Right atrium auricular region (tissue), 2 donors: ENCODE measurements at places on chromosomes 6 and 20. TPM values are rescaled to one million over a fixed set of nuclear protein-coding genes. Genes with fewer than 3 reads are reported as not detected.

GPLD1 gene
- total RNA-seq = 0.33 TPM

ID4 gene
- 19.0 TPM for total RNA-seq

ENPP4 gene
- total RNA-seq = 36.0 TPM

PRKN gene
- 15.7 TPM for total RNA-seq

IRF4 gene
- 1.1 TPM for total RNA-seq

SYCP2 gene
- total RNA-seq = 0.79 TPM

MEI4 gene
- total RNA-seq = 0.51 TPM

RWDD2A gene
- total RNA-seq = 4.0 TPM

ROS1 gene
- total RNA-seq = not detected

GLP1R gene
- total RNA-seq = 1.9 TPM

ADGRG6 gene
- 9.2 TPM for total RNA-seq

RIMS1 gene
- 0.55 TPM for total RNA-seq

IL20RA gene
- total RNA-seq = 5.0 TPM

OR12D3 gene
- total RNA-seq = not detected

HNF4A gene
- not detected for total RNA-seq

OPRM1 gene
- not detected for total RNA-seq

DNA sequence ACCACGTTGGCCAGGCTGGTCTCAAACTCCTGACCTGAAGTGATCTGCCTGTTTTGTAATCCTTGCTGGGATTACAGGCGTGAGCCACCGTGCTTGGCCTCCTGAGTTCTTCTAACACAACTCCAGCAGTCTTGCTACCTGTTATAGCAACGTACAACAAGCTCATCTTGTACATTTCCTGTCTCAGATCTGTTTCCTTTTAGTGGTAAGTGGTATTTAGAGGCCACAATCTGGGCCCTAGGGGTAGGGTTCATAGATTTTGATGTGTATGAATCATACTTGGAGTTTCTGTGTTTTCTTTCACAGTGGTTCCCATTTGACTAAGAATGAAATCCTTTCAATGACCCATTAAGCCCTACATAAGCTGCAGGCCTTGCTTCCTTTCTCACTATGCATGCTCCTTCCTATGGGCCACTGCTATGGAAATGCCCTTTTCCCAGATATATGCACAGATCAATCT lies 27.1 kb upstream of the SYNCRIP start:
- DNase-seq = no peak

GRCh38 chr6:56393615-56394612 lies 146.5 kb upstream of the COL21A1 start:
- no peak for DNase-seq

DNA sequence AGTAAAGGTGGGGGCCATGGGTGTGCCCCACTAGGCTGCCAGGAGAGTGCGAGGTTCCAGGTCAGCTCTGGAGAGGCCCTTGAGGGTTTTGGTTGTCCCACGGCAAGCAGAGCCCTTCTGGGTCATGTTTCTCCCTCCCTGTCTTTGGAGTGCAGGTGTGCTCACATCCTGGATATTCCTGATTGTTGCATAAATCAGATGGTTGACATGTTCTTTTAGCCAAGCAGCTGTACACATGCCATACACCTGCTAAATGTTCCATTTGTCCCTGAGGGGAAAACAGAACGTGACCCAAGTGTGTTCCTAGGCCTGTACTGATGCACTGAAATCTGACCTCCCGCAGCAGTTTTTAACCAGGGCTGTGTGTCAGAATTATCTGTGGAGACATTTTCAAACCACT lies 77.5 kb upstream of the BEND3 start:
- no peak for DNase-seq

GRCh38 chr20:3014179-3014578 lies 29.2 kb upstream of the GNRH2 start:
- no peak for DNase-seq

DNA sequence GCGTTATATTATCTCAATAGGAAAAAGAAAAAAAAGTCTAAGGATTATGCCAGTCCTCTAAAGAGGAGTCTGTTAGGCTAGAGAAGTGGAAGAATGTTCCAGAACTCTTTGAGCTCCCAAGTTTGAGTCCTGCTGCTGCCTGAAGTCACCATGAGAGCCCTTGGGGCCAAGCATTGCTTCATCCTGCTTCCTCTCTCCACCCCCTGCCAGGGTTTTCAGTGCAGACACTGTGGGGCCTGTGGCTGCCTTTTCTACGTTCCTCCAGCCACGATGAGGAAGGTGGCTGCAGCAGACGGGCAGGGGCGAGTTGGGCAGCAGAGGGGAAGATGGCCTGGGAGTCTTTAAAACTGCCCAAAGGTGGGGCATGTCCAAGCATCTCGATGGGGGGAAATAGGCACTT lies 214.4 kb upstream of the KCNG1 start:
- DNase-seq = peak; percentile 62

GRCh38 chr20:17644451-17644850 lies 37.6 kb downstream of the RRBP1 start:
- no peak for DNase-seq

- no peak for DNase-seq
Measured at GRCh38 chr6:87378947-87379346, 28.8 kb upstream of the CFAP206 start.

DNA sequence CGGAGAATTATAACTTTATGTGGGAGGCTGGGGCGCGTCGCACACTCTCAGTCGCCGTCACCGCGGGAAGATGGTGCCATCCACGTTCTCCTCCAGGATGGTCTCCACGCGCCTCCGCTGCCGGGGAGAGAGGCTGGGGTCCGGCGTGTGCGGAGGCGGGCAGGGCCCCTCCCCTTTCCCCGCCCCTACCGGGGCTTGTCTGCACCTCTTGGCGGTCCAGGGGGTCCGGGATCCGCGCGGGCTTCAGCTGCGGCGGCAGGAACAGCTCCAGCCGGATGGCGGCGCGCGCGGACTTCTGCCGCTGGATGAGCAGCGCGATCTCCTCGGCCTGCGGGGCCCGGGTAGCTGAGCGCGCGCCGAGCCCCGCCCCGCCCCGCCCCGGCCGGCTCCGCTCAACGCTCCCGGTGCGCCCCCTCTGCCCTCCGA lies 807 bp downstream of the LKAAEAR1 start:
- peak; percentile 68 for DNase-seq

DNA sequence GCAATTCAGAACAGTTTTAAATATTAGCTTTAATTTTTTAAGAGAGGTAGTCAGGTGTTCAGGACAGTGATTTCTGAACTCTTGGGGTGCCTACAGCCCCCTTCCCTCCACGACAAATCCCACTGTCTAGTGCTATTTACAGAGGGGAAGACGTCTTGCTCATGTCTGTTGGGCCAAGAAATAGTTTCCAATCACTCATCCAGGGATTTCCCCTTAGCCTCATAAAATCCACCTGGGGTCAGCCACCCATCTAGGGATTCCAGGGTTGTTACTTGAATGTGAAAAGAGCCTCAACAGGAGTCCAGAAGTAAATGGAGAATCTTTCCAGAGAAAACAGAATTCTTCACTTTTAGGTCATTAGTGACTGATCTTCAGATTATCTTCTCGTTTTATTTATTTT lies 37.0 kb downstream of the BICRAL start:
- DNase-seq = no peak

DNA sequence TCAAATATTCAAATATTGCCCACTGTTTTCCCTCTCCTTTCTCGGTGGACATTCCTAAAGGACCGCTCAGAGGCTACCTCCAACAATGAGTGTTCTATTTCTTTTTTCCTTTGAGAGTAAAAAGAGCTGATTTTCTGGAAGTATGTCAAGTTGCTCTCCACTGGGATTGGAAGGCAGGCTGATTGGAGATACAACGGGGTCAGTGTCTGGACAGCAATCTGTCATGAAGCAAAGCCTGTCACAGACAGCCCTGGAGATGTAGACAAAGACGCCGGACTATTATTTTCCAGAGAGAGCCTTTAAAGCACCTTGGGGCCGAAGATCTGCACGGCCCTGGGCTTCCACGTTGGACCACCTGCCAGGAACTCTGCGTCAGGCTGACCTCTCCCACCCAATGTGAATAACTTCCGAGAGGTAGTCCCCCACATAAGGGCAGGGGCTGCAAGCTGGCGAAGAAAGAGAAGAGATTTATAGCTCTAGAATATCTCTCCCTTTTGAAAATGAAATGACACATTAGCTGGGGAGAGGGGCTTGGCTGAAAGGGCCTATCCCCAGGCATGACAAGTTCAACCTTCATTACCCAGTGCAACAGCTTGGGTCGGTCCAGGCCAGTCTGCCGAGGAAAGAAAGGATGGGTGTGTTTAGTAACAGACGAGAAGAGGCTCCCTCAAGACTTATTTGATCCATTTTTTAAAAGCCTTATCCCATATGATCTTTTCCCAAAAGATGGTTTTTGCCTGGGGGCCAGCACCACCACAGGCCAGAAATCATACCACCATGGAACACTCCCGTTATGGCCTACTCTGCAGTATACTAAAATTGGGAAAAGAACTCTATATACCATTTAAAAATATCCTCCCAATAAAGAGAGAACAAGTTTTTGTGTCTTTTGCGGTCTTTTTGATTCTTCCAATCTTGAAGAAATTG lies 131.1 kb downstream of the OLIG3 start:
- no peak for DNase-seq

- DNase-seq = no peak
Measured at GRCh38 chr6:138891255-138891986, 95.5 kb downstream of the ECT2L start.

GRCh38 chr6:90715093-90715655 lies 128.3 kb upstream of the MAP3K7 start:
- no peak for DNase-seq

- no peak for DNase-seq
Measured at GRCh38 chr20:62525014-62525413, 49.2 kb upstream of the GATA5 start.

DNA sequence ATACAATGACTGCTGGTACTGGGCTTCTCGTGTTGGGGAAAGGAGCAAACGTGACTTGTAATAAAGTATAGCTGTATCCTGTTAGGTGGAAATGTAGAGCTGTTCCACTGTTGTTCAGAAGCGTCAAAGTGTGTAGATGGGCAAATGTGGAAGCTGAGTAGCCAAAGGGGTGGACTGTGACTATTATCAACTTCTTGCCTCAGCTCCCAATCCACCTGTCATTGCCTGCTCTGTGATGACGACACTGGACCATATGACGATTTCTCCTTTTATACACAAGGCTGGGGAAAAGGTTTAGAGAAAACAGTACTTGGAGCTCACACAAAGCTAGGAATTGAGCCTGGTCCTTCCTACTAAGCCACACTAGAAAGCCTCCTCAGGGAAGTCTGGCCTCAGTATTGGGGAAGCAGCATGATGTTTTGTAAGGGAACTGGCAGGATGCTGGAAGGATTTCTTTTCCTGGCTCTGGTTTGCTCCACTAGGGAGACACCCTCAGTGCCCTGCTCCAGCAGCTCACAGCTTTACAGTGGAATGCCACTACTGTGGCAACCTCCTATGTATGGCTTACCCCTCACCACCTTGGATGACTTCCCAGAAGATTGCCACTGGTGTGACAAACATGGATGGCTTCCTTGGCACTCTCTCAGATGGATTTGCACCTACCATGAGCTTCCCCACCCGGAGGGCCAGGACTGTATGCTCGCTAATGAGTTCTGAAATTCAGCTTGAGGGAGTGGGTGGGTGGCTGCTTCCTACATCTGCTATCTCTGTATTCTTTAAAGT lies 20.0 kb downstream of the CD164 start:
- DNase-seq = no peak

GRCh38 chr20:5945963-5946362 lies 4.4 kb downstream of the TRMT6 start:
- DNase-seq = no peak

DNA sequence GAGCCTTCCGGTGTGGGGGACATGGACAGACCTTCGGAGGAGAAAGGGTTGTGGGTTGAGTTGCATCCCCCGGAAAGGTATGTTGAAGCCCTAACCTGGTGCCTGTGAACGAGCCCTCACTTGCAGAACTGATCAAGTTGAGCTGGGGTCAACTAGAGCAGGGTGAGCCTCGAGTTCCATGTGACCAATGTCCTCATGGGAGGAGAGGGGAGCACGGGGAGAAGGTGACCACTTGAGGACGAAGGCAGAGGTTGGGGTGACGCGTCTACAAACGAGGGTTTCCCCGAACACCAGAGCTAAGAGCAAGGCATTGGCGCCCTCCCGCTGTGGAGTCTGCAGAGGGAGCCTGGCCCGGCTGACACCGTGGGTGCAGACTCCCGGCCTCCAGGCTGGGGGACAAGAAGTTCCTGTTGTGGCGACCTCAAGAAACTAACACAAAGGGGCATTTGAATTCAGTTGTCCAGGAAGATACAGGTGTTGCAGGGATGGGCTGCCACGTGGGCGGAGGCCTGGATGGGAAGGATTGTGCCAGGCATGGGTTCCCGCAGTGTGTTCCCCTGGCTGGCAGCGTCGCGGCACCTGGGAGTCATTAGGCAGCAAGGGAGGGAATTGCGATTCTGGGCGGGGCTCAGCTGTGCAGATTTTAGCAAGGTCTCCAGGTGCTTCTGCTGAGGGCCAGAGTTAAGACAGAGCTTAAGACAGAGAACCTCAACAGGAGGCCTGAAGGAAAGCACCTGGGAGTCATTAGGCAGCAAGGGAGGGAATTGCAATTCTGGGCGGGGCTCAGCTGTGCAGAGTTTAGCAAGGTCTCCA lies 20.4 kb upstream of the UNC93A start:
- no peak for DNase-seq

DNA sequence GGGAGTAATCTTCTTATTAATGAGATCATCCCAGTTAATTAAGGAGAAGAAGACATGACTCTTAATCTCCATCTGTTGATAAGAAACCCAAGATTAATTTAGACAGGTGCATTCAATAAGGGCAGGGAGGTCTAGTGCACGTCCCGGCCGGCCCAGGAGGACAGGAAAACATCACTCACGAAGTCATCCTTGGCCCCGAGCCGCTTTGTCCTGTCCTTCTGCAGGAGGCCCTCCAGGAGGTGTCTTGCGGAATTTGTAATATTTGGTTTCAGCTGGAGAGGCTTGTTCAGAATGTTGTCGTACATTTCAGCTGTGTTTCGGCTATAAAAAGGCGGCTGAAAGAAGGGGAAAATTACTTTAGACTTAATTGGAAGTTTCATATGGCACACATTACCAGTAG lies 118.4 kb upstream of the SLC2A12 start:
- no peak for DNase-seq

DNA sequence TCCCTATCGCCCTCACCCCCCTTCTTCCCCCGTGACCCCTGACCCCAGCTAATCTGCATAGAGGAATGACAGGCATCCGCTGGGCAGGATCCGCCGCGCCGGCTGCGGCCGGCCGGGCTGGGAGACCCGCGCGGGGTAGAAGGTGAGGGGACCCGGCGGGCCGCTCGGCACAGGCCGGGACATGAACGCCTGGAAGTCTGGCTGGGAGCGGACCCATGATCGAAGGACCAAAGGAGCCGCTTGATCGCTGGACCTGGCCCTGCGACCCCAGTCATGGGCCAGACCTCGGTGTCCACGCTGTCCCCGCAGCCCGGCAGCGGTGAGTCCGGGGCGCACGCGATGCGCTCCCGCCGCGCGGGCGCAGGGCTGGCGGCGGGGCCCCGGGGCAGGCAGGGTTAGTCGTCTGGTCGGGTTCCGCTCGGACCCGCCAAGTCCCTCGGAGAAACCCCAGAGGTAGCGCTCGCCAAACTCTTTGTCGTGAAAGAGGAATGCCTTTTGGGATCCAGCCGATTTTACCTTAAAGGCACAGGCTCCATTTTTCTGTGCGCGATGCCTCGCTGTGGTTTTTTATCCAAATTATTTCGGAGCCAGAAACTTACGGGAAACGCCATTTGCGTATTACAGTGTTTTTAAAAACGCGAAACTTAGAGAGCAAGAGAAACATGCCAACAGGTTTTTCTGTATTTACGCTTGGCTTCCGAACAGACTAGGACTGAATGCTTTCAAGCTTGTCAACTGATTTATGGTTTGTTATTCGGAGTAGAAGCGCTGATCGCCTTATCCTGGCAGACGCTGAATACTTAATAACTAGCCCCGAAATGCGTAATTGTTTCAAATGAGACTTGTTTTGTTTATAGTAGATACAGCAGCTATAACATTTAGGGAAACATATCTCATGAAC lies at the start of gene PHACTR2:
TSS of gene PHACTR2 (plus strand) at position 75 of the 901 bp plus-strand sequence. CDS start at position 274, 199 bp downstream.
- peak; percentile 91 for DNase-seq

GRCh38 chr20:41177636-41178035 lies 40.3 kb downstream of the PLCG1 start:
- DNase-seq = peak; percentile 76
